ENCODE measurements at places on chromosomes 12 and 14.

GRCh38 chr12:111110556-111110955, 190.2 kb upstream of the MYL2 start:
- no peak for DNase-seq

- DNase-seq: no peak
These were observed 6.9 kb upstream of the SVOP start for GRCh38 chr12:109027767-109028166.

DNA sequence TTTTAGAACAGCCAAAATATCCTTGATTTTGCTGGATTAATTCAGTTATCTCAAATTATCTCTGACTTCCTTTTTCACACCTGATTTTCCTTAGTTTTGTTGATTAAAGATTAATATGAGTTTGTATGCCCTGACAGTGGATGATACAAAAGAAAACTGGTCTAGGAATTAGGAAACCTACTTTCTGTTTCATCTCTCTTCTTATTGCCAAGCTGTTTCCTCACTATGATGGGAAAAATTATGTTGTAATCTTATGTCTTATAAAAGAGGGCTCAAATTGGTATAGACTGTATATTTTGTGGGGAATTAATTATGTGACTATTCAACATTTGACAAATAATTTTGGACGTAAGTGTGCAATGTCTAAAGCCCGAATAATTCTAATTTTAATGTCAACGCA, 271.6 kb downstream of the FBXL14 start:
- no peak for DNase-seq

DNA sequence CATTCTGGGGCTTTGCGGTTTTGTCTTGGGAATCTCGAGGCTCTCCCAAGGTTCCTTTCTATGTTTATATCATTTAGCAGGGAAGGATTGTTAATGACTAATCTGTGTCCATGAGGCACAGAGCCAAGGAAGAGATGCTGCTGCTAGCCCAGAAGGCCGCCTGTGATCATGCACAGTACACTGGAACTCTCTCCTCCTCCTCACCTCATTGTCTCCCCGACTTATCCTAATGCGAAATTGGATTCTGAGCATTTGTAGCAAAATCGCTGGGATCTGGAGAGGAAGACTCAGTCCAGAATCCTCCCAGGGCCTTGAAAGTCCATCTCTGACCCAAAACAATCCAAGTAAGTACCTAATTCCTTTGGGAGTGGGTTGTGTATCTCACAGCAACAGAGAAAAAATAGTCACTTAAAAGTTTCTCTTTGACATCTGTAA, at the start of gene NR1H4:
NR1H4 (plus strand) TSS at position 151 of the 435 bp plus-strand sequence. CDS start 19,458 bp downstream, outside the sequence.
- no peak for DNase-seq

GRCh38 chr14:40525314-40525713, 1081.4 kb upstream of the LRFN5 start:
- DNase-seq: no peak

DNA sequence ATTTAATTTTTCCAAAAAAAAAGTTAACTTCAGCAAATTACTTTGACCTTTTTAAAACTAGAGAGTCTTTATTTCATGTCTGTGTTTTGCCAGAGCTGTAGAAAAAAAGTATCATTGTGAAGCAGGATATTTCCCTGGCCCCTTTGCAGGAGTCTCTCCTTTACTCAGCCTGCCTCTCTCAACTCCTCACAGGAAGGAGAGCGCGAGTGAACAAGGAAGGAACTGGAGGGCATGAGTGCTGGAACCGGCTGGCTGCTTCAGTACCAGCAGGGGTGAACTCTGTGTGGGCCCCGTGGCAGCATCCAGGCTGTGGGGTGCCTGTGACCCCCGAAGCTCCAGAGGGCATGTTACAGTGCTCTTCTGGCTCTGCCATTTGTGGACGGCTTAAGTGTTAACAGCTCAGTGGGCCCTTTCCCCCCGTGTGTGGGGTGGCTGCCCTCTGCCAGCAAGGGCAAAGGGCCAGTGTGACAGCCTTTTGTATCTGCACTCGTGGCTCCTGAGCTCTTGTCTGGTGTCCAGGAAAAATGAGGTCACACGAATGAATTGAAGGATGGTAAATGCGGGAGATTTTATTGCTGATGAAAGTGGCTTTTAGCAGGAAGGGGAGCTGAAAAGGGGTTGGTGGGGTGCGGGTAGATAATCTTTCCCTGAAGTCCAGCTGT, 76.6 kb upstream of the KCNH3 start:
- no peak for DNase-seq

GRCh38 chr12:109723311-109723881, 9.8 kb downstream of the FAM222A start:
- no peak for DNase-seq

DNA sequence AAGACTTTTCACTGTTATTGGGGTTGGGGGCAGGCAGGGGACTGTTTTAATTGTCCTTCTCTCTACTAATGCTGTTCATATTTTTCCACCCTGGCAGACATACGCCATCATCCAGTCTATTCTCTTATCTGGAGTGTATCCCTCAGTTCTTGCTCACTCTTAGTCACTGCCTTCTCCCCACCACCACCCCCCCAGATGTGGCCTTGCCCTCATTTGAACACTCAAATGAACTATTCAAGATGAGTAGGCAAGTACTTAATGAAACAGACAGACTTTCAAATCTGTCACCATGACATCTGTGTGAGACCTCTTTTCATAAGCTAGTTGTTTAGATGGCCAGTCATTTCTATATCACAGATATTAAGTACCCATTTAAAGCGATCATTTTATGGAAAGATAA, 10.1 kb downstream of the NUDT4 start:
- no peak for DNase-seq

DNA sequence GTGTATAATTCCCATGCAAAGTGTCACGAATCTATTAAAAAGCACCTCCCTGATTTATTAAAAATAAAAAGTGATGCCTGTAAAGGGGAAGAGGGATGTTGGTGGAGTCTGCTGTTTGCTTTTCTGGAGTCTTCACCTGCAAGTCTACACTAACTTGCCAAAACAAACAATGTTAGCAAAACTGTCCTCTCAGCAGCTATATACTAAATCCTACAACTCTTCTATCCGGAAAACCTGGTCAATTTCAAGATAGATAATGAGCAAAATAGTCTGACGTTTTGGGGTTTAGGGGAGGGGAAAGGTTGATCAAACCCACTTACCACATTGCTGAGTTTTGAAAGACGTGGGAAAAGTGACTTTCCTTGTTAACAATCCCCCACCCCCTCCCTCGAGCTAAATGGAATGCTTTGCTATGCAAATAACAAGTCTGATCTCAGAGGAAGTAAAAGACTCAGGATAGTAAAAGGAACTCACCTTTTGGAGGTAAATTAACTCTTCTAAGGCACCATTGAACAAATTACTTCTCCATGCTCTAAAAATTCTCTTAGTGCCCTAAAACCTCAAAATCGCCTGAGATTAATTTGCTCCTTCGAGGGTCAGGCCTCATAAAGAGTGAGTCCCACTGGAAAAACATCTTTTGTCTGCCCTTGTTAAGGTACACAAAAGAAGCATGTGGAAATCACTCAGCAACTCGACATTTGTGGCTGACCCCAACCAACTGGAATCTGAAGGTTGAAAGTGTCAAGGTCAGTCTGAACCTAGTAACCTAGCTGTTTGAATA, 13.5 kb downstream of the BMP4 start:
- no peak for DNase-seq

DNA sequence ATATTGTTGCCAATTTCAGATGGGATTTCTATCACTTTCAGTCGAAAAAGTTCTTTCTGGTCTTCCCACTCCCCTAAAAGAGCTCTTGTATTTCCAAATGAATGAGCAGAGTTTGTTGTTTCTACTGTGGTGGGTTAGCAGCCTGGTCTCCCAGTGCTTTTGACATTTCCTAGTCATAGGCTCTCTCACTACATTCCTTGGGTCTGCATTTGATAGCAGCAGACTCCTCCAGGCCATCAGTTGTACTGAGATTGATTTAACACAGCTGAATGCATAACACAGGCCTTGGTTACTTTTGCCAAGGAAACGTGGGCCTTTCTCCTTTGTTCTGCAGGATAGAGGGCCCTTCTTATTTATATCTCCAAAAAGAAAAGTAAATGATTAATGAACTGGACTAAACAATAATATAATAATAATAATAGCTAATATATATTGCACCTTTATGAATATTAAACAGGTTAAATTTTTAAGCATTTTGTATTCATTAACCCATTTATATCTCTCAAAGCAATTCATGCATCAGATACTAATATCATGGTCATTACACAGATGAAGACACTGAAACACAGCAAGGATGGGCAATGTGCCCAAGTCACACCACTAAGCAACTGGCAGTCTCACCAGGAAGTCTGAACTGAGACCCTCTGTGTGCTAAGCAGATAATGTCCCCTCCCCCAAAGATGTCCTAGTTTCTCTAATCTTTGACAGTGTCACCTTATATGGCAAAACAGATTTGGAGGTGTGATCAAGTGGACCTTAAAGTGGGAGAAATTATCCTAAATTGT, 1579.2 kb downstream of the AACS start:
- DNase-seq: no peak

DNA sequence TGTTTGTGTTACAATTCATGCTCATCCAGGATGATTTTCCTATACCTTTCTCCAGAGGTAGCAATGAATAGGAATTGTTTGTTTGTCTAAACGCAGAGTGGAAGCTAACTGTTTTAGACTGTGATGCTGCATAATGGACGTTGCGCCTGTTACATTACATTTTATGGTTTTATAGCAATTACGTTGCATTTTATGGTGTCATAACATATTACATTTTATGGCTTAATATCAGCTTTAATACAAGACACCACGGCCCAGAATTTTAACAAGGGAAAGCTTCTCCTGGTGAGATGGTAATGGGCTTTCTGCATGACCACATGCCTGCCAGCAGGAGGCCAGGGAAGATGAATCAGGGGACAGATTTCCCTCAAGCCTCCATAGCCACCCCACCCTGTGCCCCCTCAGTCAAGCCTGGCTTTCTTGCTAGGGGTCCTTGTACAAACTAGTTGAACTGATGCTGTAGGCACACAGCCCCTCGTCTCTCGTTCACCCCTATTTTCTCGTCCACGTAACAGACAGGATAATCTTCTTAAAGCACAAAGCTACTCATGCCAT, 56.5 kb downstream of the HSPB8 start:
- DNase-seq: no peak

DNA sequence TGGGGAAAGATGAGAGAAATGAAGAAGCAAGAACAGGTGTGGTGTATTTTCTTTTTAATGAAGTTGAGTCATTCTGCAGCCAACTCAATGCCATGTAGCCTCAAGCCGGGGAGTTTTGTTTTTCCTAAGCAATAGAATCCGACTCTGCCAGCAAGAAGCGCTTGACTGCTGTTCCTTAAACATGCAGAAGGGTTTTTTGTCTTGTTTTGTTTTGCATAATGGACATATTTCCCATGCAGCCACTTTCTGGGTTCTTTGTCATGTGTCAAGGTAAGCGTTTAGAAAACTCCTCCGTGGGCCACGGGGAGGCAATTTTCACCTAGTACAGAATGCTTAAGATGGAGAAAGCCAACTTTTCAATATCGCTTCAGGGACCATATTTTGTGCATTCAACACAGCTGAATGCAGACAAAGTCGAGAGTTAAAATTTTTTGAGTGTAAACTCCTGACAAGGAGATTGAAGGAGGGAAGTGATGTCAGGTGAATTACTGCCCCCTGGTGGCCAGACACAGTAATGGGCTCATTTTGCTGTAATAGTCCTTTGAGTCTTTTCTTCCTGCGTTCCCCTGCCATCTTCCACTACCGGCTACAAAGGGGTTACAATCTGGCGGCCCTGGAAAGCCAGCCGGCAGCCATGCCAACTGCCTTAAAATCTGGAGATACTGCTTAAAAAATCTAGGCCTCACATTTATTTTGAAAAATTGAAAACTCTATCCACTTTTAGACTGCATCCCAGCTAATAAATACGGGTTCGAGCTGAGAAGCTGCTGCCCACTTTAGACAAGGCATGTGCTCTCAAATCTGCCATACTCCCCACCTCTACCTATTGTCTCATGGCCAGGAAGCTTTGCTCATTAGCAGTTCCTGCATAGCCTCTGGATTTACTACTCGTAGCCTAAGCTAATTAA, 3.2 kb upstream of the FICD start:
- DNase-seq: peak; percentile 70

- no peak for DNase-seq
These were observed 27.0 kb downstream of the SMOC1 start for GRCh38 chr14:69906201-69906600.

DNA sequence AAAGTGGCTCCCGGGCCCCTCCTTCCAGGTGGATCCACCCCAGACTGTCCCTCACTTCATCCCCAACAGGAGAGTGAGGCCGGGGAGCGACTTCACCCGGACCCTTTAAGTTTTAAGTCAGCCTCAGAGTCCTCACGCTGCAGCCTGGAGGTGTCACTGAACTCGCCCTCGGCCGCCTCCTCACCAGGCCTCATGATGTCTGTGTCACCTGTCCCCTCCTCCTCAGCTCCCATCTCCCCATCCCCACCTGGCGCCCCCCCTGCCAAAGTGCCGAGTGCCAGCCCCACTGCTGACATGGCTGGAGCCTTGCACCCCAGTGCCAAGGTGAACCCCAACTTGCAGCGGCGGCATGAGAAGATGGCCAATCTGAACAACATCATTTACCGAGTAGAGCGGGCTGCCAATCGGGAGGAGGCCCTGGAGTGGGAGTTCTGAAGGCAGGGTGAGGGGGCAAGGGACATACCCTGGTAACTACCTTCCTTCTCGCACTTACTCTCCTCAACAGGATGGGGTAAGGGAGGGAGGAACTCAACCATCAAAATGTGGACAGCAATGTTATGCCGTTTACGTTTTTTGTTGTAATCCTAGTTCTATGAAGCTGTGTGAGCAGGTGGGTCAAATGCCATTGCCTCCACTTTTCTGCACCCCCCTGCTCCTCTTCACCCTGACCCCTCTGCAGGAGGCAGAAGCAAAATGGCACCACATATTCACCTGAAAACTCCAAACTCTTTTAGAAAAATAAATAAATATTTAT, 20.8 kb downstream of the PHETA1 start:
- no peak for DNase-seq

GRCh38 chr14:101887219-101887618, 77.2 kb upstream of the DYNC1H1 start:
- no peak for DNase-seq

GRCh38 chr12:117832459-117833457, 136.0 kb downstream of the KSR2 start:
- no peak for DNase-seq

- DNase-seq: no peak
These were observed 42.5 kb upstream of the AKAP6 start for GRCh38 chr14:32286602-32287001.

GRCh38 chr12:64840949-64841717, 16.7 kb downstream of the TBC1D30 start:
- no peak for DNase-seq

GRCh38 chr12:123019841-123020138, 39.3 kb downstream of the ARL6IP4 start:
- DNase-seq: no peak
